Stimulated activated CD8-positive, alpha-beta memory T cell treated with anti-CD3 and anti-CD28 coated beads, Interleukin-15, amount 100 ng/mL, for 4 hours (primary cell): ENCODE measurements at places on chromosomes 7 and 10.

DNA sequence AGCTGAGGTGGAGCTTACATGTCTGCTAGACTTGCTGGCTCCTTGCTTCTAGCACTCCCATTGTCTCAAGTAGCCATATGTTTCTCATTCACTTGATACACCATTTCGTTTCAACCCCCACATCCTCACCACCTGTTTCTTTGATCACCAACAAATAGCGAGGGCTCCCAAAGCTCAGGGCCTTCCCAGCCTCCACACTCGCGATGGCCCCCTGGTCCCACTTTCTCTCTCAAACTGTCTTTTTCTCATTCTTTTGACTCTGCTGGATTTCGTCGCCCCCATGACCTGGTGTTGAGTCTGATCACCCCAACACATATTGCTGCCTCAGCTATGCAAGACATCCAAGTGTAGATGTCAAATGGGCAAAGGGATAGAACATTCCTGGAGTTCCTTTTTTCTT is 26.0 kb upstream of the SMNDC1 start:
- no peak for DNase-seq

DNA sequence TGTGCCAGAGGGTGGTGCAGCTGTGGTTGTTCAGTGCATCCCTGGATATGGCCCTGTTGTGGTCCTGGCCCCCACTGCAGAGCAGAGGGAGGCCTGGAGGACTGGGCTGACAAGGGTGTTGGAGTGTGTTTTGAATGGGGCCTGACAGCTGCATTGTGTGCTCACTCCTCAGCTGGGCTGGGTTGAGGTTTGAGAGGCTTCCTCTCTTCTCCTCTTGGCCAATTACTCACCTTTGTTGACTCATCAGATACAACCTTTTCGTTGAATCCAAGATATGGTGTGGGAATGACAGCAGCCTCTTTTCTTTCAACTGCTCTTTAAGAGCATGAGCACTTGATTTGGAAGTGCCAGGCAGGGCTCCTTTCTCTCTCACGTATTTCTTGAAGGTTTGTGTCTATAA is 228.5 kb upstream of the COBL start:
- DNase-seq: no peak

GRCh38 chr10:1043532-1043995 is 5.4 kb downstream of the IDI1 start:
- DNase-seq: no peak

DNA sequence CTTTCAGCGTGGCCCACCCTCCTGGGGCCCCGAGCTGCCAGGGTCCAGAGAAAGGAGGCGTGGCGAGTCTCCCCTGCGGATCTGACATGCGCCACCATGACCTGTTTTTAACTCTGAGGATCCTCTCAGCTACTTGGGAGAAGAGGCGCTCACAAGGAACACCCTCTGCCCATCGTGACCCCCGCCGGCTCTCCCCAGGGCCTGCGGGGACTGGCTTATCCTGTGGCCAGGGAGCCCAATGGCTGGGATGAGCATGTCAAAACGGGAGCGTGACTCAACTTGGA is 93.7 kb downstream of the EBF3 start:
- DNase-seq: no peak

DNA sequence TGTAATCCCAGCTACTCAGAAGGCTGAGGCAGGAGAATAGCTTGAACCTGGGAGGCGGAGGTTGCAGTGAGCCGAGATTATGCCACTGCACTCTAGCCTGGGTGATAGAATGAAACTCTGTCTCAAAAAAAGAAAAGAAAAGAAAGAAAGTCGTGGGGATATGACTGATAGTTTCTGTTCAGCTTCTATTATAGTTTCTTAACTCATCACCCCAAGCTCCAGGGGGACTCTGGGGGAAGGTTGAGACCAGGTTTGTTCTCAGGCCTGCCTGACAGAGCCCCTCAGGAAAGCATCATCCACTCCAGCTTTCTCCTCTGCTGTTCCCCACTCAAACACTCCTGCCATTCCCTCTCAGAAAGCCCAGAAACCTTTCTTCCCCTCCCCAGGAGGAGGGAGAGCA is 542.4 kb upstream of the GALNT17 start:
- DNase-seq: no peak

DNA sequence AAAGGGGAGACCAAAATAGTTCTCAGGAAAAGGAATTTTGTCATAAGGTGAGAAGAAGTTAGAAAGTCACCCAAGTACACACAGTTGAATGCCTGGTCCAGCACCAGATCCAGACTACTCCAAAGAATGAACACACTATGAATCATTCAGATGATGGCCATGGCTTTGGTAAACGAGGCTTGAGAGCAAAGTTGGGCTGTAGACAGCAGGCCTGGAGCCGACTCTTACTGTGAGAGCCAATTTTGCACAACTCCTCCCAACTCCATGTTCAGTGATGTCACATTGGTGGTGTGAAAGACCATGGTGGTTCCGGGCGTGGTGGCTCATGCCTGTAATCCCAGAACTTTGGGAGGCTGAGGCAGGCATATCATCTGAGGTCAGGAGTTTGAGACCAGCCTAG is 131.6 kb downstream of the PKD1L1 start:
- no peak for DNase-seq

GRCh38 chr7:17158261-17158660 is 140.2 kb upstream of the AHR start:
- no peak for DNase-seq

- DNase-seq: no peak
Measured at GRCh38 chr7:156667110-156667426, 26.5 kb downstream of the RNF32 start.

- DNase-seq: no peak
Measured at GRCh38 chr10:91551856-91552255, 81.0 kb downstream of the PPP1R3C start.

- DNase-seq: no peak
Measured at GRCh38 chr10:101939008-101939648, 95.5 kb upstream of the KCNIP2 start.

GRCh38 chr10:21183025-21183424 is 285.9 kb upstream of the NEBL start:
- no peak for DNase-seq

GRCh38 chr7:28224172-28224571 is 43.6 kb upstream of the JAZF1 start:
- DNase-seq: no peak

DNA sequence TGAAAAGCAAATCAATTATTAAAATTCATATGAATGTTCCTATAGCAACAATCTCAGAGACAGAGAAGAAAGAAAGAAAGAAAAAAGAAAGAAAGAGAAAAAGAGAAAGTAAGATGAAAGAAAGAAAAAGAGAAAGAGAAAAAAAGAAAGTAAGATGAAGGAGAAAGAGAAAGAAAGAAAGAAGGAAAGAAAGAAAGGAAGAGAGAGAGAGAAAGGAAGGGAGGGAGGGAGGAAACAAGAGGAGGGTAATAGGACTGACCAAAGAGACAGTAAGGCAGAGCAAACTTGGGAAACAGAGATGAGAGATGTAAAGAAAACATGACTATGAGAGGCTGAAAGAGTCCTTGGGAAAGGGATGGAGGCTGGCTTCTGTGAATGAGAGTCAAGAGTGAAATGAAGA is 458.4 kb downstream of the SORCS1 start:
- DNase-seq: no peak

DNA sequence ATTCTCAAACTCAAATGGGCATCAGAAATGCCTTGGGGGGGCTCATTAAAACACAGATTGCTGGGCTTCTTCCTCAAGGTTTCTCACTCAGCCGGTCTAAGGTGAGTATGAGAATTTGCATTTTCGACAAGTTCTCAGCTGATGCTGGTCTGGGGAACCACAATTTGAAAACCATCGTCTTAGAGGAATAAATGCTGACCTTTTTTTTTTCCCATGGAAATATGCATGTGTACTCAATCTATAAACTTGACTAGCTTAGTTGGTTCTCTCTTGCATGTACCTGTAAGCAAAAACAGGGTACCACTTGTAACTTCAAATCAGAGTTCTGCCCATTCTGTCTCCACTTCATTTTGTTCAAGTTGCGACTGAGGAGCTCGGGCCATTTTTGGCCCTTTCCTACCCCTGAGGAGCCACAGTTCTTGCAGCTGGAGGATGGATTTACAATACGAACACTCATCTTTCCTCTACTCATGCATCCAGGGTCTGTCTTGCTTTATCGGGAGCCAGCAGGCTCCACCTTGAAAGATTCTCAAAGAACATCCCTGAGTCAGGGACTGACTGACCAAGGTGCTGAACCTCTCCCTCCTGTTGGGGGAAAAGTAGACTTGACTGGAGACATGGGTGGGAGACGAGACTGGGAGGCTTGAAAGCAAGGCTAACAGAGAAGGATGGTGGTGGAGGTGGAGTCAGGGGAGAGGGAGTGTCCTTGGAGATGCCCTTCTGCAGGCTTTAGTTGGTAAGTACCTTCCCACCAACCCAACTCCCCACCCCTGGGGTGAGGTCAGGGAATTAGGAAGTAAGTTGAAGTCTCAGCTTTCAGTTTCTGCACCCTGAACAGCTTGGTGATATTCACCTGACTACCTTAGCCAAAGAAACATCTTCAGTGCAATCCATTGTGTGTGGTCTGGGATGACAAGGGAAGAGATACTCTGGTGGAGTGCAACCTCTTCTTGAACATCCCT is 3.7 kb upstream of the MAPK8 start:
- DNase-seq: no peak

- DNase-seq: no peak
Measured at GRCh38 chr7:129209067-129209926, 15.5 kb upstream of the AHCYL2 start.

- no peak for DNase-seq
Measured at GRCh38 chr10:106252541-106252940, 912.0 kb downstream of the SORCS1 start.

DNA sequence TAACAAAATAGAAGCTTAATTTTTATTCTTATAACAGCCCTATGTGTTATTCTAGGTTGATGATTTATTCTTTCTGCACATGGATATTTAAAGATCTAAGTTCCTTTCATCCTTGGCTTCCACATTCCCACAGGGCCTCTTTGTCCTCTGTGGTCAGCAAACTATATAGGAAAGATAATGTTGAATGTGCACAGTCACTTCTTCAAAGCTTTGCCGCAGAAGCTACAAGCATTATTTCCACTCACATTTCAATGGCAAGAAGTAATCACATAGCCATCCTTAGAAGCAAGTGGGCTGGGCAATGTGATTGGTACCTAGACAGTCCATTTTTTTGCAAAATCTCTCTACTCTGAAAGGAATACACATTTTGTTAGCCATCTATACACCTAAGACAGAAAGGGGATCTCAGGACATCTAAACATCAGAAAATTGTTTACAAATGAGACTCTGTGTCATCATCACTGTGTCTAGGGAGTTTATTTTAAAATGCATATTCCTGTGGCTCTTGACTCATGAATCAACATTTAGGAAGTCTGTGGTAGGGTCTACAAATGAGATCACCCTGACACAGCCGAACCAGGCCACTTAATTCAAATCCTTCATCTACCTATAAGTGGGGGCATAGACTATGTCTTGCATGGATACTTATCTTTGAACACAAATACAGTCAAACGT is 1060.5 kb downstream of the XPNPEP1 start:
- DNase-seq: no peak

DNA sequence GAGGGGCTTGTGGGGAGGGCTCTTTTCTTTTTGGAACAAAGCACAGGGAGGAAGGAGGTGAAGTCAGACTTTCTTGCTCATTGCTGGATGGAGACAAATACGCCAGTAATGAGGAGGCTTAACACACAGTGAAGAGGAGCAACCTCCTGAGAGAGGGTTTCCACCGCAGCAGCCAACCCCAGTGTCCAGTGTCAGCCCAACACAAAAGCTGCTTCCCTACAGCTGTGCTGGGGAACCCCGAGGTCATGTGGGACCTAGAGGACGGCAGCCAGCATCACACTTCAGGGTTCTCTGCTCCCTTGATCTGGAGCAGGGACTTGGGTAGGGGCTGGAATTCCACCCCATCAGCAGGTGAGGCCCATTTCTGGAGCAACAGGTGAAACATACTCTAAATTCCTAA is 7.7 kb downstream of the BLNK start:
- no peak for DNase-seq

- DNase-seq: no peak
Measured at GRCh38 chr7:2452074-2452507, 24.1 kb downstream of the GRIFIN start.

GRCh38 chr10:91768123-91768522 is 30.1 kb upstream of the TNKS2 start:
- DNase-seq: no peak

- DNase-seq: no peak
Measured at GRCh38 chr7:126993626-126994213, 259.0 kb downstream of the GRM8 start.

- no peak for DNase-seq
Measured at GRCh38 chr7:149500910-149501309, 3.3 kb upstream of the ZNF746 start.

DNA sequence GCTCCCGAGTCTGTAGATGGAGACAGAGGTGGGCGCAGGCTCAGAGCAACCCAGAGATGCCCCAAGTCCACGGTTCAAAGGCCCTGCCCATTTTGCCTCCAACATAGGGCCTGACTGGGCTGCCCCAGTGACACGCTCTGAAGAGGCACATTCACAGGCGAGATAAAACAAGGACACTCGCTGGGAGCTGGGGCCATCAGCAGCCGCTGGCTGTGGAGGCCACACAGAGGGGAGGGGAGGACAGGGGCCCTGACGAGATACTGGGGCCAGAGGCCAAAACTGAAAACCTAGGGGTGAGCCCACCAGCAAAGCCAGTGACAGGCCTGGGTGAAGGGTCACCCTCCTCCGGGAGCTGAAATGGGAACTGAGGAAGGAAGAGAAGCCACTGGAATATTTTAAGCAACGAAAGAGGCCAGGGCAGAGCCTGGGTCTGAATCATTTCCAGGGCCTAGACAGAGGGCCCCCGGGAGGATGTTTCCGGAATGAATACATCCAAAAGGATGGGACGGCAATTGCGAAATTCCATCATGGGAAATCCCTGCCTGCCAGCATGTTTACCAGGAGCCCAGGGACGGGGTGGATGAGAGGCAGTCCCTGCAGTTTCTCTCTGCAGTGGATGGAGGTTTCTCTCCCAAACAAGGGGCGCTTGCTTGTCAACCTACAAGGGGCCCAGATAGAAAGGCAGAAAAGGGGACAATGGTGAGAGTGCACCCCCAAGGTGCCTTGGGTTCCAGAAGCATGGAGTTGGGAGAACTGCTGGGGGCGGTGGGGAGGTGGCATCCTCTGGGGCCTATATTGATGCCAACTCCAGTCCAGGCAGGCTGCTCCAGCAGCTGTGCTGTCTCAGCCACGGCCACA is 29.0 kb upstream of the HSPA12A start:
- no peak for DNase-seq

DNA sequence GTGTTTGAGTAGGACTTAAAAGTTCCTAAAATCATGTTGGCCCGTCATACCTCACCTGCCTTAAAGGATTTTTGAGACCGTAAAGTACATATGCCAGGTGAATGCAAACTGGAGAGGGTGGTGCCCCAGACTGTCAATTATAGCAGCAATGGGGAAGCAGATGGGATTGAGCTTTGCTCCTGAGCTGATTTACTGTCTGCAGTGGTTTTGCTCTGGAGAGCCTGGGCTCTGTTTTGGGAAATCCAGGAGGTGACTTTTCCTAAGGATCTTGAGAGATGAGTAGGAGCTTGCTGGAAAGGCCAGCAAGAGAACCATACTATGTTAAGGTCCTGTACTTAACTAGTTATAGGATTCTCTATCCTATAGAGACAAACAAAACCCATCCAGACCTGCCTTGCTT is 43.0 kb downstream of the COL13A1 start:
- DNase-seq: no peak

GRCh38 chr7:52781250-52781649 is 254.2 kb upstream of the POM121L12 start:
- no peak for DNase-seq

GRCh38 chr7:28272461-28272877 is 91.9 kb upstream of the JAZF1 start:
- DNase-seq: no peak
